ENCODE measurements at places on chromosomes 2 and 18. TPM values are rescaled to one million over a fixed set of nuclear protein-coding genes. Genes with fewer than 3 reads are reported as not detected.

DNA sequence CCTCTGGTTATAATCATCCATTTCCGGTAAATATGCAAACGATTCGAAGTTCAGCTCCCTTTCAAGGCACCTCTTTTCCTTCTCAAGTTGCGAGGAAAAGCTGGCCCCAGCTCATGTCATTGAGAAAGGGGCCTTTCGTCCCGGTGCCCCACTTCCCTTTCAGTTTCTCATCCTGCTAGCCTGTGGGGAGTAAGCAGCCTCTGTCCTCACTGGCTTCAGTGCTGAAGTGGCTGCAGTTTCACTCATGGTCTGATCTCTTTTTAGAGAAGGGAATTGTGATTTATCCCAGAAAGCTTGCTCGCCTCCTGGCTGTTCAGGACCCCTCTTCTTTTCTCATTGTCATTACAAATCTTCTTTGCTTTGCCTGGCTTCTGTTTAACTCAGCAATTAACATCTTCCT lies 207.5 kb downstream of the NR4A2 start:
- no peak for DNase-seq

GRCh38 chr2:216644842-216645635 lies 11.8 kb downstream of the IGFBP2 start:
- DNase-seq = no peak

The GCG gene
- total RNA-seq = not detected

The CCDC148 gene
- 0.08 TPM for total RNA-seq

- DNase-seq = no peak
These were observed 18.1 kb downstream of the GPC1 start for GRCh38 chr2:240453461-240454105.

DNA sequence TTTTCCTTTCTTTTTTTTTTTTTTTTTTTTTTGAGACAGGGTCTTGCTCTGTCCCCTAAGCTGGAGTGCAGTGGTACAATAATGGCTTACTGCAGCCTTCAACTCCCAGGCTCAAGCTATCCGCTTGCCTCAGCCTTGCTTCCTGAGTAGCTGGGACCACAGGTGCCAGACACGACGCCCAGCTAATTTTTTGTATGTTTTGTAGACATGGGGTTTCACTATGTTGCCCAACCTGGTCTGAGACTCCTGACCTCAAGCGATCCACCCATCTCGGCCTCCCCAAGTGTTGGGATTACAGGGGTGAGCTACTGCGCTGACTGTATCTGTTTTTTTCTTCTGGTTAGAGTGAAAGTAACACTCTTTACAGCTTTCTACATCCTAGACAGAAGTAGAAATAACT lies 240.3 kb upstream of the FBXO11 start:
- DNase-seq = no peak

DNA sequence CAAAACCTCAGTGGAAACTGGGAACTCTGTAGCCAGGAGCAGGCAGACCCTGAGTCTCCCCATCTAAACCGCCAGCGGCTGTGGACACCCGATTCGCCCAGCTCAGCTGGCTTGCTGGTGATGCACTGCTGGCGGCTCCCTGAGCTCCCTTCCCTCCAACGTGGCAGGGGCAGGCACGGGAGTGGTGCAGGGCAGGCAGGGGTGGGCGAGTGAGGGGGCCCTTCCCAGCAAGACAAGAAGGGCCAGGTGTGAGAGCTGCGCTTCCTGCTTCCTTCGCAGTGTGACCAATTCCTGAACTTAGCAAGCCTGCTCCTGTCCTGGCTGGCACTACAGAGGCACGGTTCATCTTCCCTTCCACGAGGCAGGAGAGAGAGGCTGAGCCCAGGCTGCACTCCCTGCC lies 12.3 kb upstream of the SEMA4C start:
- DNase-seq = no peak

The CPLX4 gene
- not detected for total RNA-seq

- DNase-seq = no peak
These were observed 17.0 kb downstream of the SERPINB8 start for GRCh38 chr18:63986885-63987284.

- DNase-seq = no peak
These were observed 10.5 kb downstream of the MAPRE3 start for GRCh38 chr2:26980971-26981370.

DNA sequence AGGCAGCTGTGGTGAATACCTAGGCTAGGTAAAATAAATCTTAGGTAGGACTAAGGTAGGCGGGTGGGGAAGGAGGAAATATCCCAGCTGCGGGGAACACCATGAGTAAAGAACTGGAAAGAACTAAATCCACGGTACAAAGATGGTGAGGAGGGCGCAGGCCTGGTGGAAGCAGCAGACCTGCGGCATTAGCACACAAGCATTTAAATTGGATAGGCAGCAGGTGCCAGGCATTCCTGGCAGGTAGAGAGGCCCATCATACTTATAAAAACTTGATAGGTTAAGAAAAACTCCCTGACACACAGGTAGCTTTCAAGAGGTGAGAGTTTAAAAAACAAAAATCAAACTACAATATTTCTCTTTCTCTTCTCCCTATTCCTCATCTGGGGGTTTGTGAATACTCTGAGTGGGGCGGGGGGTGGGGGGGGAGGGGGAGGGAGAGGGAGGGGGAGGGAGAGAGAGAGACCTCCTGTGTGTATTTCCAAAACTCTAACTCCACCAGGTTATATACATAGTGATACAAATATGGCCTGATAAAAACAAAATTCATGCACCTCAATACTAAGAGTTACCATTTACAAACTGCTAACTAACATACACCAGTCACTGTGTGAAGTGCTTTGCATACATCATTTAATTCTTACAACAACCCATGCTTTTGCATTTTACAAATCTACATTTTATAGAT lies 13.5 kb downstream of the AAK1 start:
- no peak for DNase-seq

GRCh38 chr2:98564541-98565132 lies 43.7 kb downstream of the COA5 start:
- DNase-seq = no peak

DNA sequence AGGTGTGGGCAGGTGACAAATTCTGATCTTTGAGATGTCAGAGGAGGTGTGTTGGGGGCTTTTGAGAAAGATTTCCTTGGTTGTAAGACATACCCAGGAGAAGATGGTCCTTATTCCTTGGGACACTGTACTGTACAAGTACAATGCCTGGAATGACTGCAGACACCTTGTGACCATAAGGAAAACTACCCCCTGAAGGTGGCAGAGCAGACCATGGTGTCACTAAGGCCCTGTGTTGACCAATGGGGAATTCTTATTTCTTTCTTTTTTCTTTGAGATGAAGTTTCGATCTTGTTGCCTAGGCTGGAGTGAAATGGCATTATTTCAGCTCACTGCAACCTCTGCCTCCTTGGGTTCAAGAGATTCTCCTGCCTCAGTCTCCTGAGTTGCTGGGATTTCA lies 4.4 kb upstream of the ANKRD29 start:
- no peak for DNase-seq

GRCh38 chr2:113103277-113103676 lies 24.1 kb upstream of the IL1RN start:
- DNase-seq = no peak

GRCh38 chr2:239884051-239884405 lies 141.1 kb downstream of the NDUFA10 start:
- no peak for DNase-seq

GRCh38 chr2:178057179-178057680 lies 15.3 kb downstream of the PDE11A start:
- no peak for DNase-seq

- no peak for DNase-seq
These were observed 23.0 kb upstream of the MAL start for GRCh38 chr2:95002498-95002897.

The CYP27A1 gene
- 0.16 TPM for total RNA-seq

The EPG5 gene
- total RNA-seq = 20.9 TPM

The TDRD15 gene
- not detected for total RNA-seq

The CERKL gene
- total RNA-seq = not detected

- DNase-seq = no peak
These were observed 154.3 kb upstream of the LTBP1 start for GRCh38 chr2:32792416-32792815.

The CHRNA1 gene
- not detected for total RNA-seq

The IL36RN gene
- total RNA-seq = not detected

- DNase-seq = no peak
These were observed 447.0 kb upstream of the SMIM21 start for GRCh38 chr18:75874401-75875089.

DNA sequence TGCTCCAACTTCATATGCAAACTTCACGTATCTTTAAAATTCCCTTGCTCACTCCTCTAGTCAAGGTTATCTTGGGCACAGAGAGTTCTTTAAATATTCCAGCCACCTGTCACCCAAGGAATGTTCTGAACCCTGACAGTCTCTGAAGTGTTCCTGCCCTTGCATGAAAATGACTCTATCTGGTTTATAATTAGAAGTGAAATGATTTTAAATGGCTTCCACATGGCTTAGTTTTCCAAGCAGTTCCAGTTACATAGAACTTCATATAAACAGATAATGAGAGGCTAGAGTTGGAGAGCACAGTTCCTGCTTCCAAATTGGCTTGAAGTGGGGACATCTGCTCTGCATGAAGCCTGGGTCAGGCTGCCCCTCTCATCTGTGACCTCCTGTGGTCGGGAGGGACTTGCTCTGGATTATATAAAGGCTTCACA lies 81.9 kb downstream of the SLC4A3 start:
- no peak for DNase-seq

- DNase-seq = no peak
These were observed 95.2 kb downstream of the TRIB2 start for GRCh38 chr2:12811916-12812315.

GRCh38 chr2:186593523-186593922 lies 3.7 kb downstream of the ITGAV start:
- DNase-seq = no peak

The TUBB8B gene
- total RNA-seq = not detected

The ARHGAP25 gene
- 43.0 TPM for total RNA-seq

The DLX2 gene
- total RNA-seq = not detected
